ENCODE measurements at places on chromosomes 6 and 20.

GRCh38 chr6:107235511-107235910 is 120.2 kb upstream of the BEND3 start:
- no peak for DNase-seq

GRCh38 chr6:90918361-90918760 is 331.5 kb upstream of the MAP3K7 start:
- DNase-seq, result no peak

DNA sequence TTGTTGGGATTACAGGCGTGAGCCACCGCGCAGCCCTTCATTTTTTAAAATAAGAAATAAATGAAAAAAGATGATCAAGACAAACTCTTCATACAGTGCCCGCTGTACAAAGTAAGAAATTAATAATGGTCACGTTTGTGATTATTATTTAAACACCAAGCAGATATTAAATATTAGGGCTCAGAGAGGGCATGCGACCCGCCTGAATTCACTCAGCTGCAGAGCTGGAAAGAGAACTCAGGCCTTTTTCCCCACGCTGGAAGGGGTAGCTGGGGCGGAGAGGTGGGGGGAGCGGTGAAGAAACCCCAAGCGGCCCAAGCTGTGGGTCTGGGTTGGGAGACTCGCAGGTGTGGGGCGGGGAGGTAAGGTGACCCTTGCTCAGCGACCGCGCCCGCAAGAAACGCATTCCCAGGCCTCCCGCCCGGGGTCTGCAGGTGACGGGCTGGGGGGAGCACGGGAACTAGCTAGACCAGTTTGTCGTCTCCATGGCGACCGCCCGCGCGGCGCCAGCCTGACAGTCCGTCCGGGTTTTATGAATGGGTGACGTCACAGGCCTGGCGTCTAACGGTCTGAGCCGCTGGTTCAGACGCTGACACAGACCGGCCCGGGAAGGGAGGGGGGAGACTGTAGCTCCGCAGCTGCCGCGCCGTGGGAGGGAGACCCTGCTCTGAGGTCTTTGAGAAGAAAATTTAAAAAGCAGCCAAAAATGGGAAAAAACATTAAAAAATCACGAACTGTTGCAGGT is 1.1 kb upstream of the ID1 start:
- peak; percentile 90 for DNase-seq

DNA sequence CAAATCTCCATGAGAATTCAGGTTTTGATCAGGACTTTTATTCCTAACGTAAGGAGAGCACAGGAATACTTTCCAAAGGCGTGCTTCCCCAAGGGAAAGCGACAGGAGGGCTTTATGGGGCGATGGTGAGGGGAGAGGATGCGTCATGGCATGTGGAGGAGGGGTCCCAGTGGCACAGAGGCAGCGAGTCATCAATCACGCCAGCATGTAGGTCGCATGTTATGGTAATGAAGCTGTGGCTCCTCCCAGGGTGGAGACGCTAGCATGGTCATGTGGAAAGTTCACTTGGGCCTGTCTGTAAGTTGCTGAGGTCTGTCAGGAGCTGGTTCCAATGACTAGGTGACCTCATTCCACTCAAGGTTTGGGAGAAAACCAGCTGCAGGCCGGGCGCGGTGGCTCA is 35.3 kb upstream of the PAX1 start:
- DNase-seq, result no peak

- no peak for DNase-seq
Observed at GRCh38 chr6:24699521-24700359, 19.2 kb downstream of the C6orf62 start.

DNA sequence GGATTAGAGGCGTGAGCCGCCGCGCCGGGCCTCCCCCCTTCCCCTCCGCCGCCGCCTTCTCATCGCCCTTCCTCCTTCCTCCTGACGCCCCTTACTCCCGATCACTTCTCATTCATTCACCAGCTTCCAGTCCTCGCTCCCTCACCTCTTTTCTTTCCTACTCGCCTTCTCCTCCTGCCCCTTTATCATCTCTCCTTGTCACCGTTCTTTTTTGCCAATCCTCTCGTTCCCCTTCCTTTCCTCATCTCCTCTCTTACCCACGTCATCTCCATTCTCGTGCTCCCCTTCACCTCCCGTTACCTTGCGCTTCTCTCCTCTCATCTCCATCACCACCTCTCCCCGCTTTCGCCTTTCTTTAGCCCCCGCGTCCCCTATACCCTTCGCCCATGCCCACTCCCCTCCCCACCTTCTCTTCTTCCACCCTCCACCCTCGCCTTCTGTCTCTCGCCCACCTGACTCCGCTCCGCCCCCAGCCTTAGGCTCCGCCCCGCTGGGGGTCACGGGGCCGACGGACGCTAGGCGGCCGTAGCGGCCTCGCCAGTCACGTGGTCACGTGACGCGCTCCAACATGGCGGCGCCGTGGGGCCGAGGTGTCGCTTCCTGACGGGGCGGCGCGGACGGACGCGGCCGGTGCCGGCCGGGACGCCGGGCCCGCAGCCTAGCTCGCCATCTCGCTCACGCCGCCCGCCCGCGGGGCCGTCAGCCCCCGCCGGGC is at the start of gene ARFGEF2:
TSS of gene ARFGEF2 (plus strand) at position 544 of the 715 bp plus-strand sequence. CDS start 179 bp downstream, outside the sequence.
- DNase-seq, result peak; percentile 82

- no peak for DNase-seq
Observed at GRCh38 chr6:139650941-139651340, 276.5 kb upstream of the CITED2 start.

DNA sequence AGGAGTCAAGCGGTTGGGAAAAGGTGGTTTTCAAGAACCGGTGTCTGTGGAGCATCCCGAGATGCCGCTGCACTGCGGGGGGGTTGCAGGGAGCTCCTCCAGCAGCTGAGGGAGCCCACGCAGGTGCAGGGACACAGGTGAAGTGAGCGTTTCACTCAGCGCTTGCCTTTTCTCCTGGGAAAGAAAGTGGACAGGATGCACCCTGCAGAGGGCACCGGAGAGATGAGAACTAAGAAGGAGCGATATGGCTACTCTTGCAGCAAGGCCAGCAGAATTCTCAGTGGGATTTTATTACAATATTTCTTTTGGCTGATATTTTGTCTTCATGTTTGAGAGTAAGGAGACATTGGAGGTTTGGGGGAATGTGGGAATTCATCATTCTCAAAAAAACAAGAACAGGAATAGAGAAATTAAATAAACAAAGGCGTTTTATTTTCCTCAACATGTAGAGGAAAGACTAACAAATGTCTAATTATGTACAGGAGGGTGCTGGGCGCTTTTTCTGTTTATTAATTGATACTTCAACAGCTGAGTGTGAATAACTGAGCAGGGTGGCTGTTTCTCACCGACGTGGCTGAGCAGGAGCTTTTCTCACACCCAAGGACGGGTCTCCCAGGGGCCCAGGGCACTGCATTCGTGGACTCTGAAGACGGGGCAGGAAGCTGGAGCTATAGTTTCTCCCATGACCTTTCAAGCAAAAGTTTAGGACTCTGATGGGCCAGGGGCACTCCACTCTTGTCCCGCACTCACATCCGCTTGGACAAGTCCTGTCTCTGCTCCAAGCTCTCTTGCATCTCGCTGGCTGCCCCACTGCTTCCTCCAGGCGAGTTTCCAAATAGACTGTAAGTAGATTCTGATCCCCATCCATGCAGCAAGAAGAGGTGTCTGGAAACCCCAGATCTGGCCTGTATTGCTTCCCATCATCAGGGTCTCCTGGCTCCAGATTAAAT is 176.1 kb downstream of the SMOC2 start:
- DNase-seq, result no peak

- DNase-seq, result no peak
Observed at GRCh38 chr6:3695065-3695817, 56.3 kb downstream of the PXDC1 start.

- DNase-seq, result no peak
Observed at GRCh38 chr6:148967541-148967956, 220.7 kb downstream of the UST start.

DNA sequence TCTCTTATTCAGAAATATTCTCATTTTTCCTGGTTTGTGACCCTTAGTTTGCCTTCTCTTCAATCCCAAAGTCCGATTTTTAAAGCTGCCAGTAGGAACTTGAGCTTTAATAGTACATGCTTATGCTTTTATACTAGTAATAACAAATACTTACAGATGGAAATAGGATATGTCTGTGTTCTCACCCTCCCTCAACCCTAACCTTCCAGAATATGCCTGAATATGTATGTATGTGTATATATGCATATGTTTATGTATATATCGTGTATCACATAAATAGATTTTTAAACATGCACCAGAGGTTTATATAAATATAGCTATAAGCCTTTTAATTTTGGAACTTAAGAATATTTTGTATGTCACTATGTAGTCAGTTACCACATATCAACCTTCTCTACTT is 38.8 kb downstream of the CDYL start:
- no peak for DNase-seq

GRCh38 chr6:48280035-48280620 is 169.1 kb upstream of the PTCHD4 start:
- DNase-seq, result no peak

DNA sequence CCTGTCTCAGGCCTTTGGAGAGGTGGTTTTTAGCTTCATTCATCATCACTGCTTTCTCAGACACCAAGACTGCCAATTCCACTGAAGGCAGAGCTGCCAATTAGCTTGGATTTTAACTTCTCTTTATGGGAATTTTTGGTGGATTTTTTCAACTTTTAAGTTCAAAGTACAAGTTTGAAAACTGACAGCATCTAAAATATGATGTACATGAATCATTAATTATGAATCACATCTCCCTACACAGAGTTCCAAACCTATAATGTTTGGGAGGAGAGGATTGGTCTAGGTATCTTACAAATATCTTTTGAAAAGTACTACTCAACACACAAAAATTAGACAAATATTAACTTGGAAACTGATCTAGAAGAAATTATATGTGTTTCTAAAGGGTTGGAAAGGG is 25.5 kb downstream of the CNKSR3 start:
- DNase-seq, result no peak

GRCh38 chr6:142420802-142421201 is 119.0 kb downstream of the ADGRG6 start:
- no peak for DNase-seq

GRCh38 chr6:149318581-149319286 is 1.2 kb downstream of the TAB2 start:
- no peak for DNase-seq

DNA sequence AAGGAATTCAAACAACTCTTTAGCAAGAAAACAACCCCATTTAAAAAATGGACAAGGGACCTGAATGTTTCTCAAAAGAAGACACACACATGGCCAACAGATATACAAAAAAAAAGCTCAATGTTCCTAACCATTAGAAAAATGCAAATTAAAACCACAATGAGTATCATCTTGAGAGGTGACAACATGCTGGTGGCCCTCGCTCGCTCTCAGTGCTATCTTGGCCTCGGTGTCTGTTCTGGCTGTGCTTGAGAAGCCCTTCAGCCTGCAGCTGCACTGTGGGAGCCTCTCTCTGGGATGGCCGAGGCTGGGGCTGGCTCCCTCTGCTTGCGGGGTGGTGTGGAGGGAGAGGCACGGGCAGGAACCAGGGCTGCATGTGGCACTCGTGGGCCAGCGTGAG is 13.4 kb downstream of the SPINT4 start:
- no peak for DNase-seq

DNA sequence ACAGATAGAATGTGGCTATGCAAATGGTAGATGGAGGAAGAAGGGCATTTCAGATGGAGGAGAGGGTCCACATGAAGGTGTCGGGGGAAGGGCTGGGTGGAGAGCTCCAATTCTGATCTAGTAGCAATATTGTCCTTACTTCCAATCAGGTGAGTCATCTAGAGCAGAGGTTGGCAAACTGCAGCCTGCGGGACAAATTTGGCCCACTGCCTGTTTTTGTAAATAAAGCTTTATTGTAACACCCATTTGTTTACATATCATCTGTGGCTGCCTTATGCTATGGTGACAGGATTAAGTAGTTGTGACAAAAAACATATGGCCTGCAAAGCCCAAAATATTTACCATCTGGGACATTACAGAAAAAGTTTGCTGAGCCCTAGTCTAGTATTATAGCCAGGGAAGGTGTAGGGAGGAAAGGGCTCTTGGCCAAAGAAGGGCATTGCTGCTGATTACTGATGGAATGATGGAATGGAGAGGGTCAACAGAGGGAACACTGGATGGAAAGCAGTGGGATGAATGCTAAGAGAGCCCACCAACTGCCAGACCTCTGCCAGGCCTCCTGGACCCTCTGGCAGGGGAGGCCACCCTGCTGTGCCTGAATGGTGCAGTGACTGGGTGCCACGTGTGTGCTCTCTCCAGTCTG is 79.8 kb downstream of the SLC22A23 start:
- DNase-seq, result no peak

- DNase-seq, result no peak
Observed at GRCh38 chr20:63224412-63225081, 8.6 kb upstream of the YTHDF1 start.

DNA sequence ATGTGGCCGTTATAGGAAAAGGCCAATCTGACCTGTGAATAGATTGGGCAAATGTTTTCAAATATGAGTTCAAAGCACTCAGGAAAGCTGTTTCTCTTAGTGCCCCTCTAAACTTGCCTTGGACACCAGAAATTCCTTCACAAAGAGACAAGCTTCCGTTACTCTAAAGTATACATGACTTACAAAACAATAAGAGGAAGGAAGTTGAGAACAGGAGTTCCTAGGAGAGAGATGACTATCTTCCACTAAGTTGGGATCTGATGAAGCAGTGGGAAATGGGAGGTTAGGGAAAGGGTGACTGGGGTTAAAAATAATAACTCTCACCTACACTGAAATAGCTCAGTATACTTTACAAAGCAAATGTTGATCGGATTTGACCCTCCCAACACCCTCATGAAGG is 50.0 kb downstream of the ISM1 start:
- no peak for DNase-seq

DNA sequence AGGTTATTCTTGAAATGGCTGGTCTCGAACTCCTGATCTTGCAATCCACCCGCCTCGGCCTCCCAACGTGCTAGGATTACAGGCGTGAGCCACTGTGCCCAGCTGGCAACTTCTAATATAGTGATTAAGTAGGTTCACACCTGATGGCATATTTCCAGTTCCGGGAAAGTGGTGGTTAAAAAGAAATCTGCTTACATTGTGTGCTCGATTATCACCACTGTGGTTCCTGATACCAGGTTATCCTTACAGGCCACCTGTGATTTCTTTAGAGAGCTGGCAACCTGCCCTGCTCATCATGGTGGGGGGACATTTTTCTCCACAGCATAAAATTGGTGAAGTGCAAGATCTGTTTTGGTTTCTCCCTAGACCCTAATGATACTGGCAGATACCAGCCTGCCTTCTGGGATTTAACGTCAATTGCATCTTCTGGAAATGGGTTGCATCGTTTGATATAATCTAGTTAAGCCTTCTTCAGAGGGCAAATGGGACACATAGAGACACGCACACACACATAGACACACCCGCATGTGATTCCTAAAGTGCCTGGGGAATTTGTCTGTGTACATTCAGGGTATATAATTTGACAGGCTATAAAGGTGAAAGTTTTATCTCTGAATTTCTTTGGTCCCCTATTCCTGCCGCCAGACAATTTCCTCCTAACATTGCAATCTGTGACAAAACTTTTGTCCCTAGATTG is 49.7 kb upstream of the CITED2 start:
- DNase-seq, result no peak

Measured in amniotic stem cell (primary cell).